ENCODE measurements at places on chromosomes 5 and 9. TPM values are rescaled to one million over a fixed set of nuclear protein-coding genes. Genes with fewer than 3 reads are reported as not detected.
A peak's percentile ranks its signal among the peaks of the same experiment; 100 is the strongest.

DNA sequence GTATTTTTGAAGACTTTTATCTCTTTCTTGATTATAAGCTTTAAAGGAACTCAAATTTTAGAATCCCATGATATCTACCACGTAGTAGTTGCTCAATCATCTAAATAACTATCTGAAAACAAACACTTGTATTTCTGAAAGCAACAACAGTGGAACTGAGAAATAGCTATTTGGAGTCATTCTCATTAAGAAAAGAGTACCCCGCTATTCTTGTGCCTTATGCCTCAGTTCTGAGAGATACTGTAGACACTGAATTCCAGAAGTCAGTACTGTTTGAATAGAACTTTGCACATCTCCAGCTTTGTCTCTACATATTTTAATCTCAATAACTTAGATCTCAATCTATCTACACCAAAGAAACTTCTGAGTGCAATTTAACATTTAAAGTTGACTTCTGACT is 11.4 kb downstream of the CHD1 start:
- H3K4me3 ChIP-seq: no peak overlapping the region
- no peaks in the 10 kb centered on the region for H3K27me3 ChIP-seq
- no peaks in the 10 kb centered on the region for H3K4me1 ChIP-seq
- H3K36me3 ChIP-seq: peaks cover 10% of the 10 kb centered on the region
- no peak for DNase-seq

GRCh38 chr9:20242510-20243189 is 379.6 kb downstream of the MLLT3 start:
- H3K27me3 ChIP-seq: peaks cover 33% of the 10 kb centered on the region

- H3K27me3 ChIP-seq: no peaks in the 10 kb centered on the region
- H3K36me3 ChIP-seq: no peaks in the 10 kb centered on the region
- H3K27ac ChIP-seq: no peak overlapping the region
- no peak for DNase-seq
- H3K4me3 ChIP-seq: no peak overlapping the region
Measured at GRCh38 chr9:107982745-107983144, 493.2 kb upstream of the KLF4 start.

GRCh38 chr5:93717162-93717561 is 24.2 kb downstream of the POU5F2 start:
- no peaks in the 10 kb centered on the region for H3K27me3 ChIP-seq
- no peak for DNase-seq
- H3K36me3 ChIP-seq: no peaks in the 10 kb centered on the region
- H3K4me3 ChIP-seq: no peak overlapping the region

- H3K4me1 ChIP-seq: no peaks in the 10 kb centered on the region
- no peak overlapping the region for H3K4me3 ChIP-seq
- no peak for DNase-seq
Measured at GRCh38 chr5:112555691-112556090, 136.6 kb upstream of the EPB41L4A start.

DNA sequence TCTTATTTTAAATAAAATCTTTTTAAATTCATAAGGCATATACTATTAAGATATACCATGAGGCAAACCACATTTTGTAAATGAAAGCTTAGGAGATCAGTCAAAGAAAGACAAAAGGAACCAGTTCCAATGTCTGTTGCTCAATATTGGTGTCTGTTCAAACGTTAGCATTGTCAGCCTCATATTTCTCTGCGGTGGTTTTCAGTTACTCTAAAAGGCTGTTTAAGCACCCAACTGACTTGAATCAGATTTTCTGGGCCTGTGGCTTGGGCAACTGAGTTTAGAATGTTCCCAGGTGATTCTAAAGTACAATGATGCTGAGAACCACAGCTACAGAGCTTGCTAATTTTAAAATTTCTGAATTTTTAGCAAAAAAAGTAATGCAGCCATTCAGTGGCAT is 166.3 kb upstream of the KIF2A start:
- H3K4me3 ChIP-seq: no peak overlapping the region
- no peaks in the 10 kb centered on the region for H3K4me1 ChIP-seq
- H3K27ac ChIP-seq: no peak overlapping the region

DNA sequence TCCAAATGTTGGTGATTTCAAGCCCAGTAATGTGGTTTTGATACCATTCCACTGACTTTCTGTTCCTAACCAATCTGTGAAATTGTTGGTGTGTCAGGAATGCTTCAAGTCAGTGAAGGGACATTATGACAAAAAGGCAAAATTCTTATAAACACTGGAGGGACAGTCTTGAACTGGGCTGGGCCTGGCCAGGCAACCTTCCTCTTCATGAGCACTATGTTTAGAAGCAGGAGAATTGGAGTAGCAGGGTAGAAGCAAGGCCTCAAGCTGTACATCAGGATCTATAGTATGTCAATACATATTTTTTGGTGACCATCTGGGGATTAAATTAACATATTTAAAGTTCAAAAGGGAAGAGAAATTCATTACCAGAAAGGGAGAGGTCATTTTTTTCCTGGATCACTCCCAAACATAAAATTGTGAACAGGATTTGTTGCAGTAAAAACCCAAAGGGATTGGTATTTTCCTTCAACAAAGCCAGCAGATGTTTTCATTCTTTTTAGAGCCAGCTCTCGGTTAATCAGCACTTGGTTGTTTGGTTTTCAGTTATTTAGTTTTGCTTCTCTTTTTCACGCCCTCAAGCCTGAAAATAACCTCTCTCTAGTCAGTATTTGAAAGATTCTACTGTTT is 77.9 kb upstream of the PIK3R1 start:
- DNase-seq: no peak
- 0 out of 2 replicates have a peak, but pooled peaks cover 5% of the 10 kb centered on the region for H3K27me3 ChIP-seq
- H3K36me3 ChIP-seq: no peaks in the 10 kb centered on the region
- H3K4me3 ChIP-seq: no peak overlapping the region
- no peaks in the 10 kb centered on the region for H3K4me1 ChIP-seq

DNA sequence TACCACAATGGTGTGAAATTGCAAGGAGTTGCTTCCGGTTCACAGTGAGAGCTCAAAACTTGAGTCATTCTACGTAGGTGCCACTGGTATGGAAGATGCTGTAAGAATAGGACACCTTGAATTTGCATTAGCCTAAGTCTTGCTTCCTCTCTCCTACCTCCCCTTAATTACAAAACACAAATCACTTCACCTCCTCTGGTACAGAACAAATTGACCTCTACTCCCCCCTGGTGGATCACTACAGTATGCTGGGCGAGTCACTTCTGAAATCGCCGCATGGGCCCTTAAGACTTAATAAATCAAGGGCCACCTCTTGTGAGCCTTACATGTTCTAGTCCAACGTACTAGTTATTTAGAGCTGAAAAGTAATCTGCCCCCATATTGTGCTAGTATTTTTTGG is 145.3 kb upstream of the SMARCA2 start:
- no peak overlapping the region for H3K27ac ChIP-seq
- H3K4me3 ChIP-seq: no peak overlapping the region
- no peaks in the 10 kb centered on the region for H3K27me3 ChIP-seq
- H3K4me1 ChIP-seq: no peaks in the 10 kb centered on the region
- no peaks in the 10 kb centered on the region for H3K36me3 ChIP-seq

GRCh38 chr9:125142560-125143376 is 560 bp downstream of the SCAI start:
- peak overlapping the region; percentile 71 for H3K4me3 ChIP-seq
- H3K36me3 ChIP-seq: peaks cover 5% of the 10 kb centered on the region
- DNase-seq: no peak
- H3K4me1 ChIP-seq: peaks cover 7% of the 10 kb centered on the region
- H3K27ac ChIP-seq: no peak overlapping the region

DNA sequence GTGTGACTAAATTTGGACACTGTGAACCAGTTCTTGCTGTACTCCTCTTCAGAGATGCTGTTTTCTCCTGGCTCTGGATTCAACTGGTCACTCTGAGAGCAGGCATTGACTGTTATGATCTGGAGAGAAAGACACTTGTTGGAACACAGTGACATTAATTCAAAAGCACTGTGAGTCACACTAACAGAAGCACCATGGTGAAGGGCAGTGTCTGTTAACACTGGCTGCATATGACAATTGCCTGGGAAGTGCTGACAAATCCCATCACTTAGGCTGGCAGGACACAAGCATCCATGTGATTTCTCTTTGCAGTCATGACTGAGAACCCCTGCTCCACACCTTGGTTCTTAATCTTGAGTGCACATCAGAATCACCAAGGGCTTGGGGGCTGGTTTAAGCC is 132.4 kb downstream of the TRPM6 start:
- no peak overlapping the region for H3K27ac ChIP-seq
- H3K4me3 ChIP-seq: no peak overlapping the region
- H3K27me3 ChIP-seq: no peaks in the 10 kb centered on the region

DNA sequence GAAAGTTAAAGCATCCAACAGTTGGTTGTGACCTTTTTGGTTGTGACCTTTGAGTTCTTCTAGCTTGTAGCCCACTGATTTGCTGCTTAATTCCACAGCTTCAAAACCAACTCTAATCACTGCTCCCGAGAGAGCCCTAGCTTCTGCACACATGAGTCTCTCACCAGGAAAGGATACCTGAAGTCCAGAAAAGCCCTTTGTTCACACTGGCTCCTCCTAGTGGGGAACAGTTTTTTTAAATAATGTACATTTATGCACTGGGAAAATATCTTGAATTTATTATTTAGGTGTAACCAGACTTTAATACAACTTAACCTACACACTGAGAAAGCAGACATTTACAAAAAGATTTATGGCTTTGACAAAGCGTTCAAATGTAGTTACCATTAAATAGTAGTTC is 120.2 kb upstream of the CCDC152 start:
- no peaks in the 10 kb centered on the region for H3K4me1 ChIP-seq
- H3K27me3 ChIP-seq: no peaks in the 10 kb centered on the region
- peak; percentile 22 for DNase-seq
- no peaks in the 10 kb centered on the region for H3K36me3 ChIP-seq
- H3K4me3 ChIP-seq: no peak overlapping the region
- H3K27ac ChIP-seq: no peak overlapping the region

GRCh38 chr9:96858018-96858573 is 3.8 kb upstream of the ZNF782 start:
- peaks cover 16% of the 10 kb centered on the region for H3K4me1 ChIP-seq
- no peak overlapping the region for H3K27ac ChIP-seq
- H3K4me3 ChIP-seq: no peak overlapping the region
- no peaks in the 10 kb centered on the region for H3K36me3 ChIP-seq
- DNase-seq: no peak
- H3K27me3 ChIP-seq: no peaks in the 10 kb centered on the region

- H3K4me3 ChIP-seq: no peak overlapping the region
- no peak overlapping the region for H3K27ac ChIP-seq
- no peaks in the 10 kb centered on the region for H3K36me3 ChIP-seq
- DNase-seq: no peak
- no peaks in the 10 kb centered on the region for H3K27me3 ChIP-seq
Measured at GRCh38 chr5:154394307-154394706, 51.5 kb upstream of the SAP30L start.

DNA sequence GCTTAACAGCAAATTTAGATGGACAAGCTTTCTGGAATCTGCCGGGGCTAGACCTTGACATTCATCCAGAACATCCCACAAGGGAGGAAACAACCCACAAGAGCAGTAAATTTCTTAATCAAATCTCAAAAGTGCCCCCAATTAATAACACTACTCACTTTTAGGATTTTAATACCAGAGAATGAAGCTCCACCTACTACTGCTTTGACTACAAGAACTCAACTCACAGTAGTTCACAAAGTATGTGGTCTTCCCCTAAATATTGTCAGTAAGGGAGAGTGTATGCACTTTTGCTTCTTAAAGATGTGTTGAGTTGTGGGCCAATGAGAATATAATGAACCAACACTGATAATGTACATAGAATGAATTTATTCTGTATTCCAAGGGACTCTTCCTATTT is 94.7 kb downstream of the EBF1 start:
- H3K36me3 ChIP-seq: no peaks in the 10 kb centered on the region
- DNase-seq: no peak
- no peak overlapping the region for H3K4me3 ChIP-seq
- peaks cover 52% of the 10 kb centered on the region for H3K27me3 ChIP-seq
- H3K27ac ChIP-seq: no peak overlapping the region

FIBCD1 gene
- total RNA-seq: 26.1 TPM

C9orf50 gene
- total RNA-seq: not detected

CCDC192 gene
- total RNA-seq: not detected

FOXD4L3 gene
- total RNA-seq: 0.25 TPM

RLN2 gene
- total RNA-seq: not detected

PCDHGA2 gene
- total RNA-seq: not detected

Measured in HCT116 (cell line).